ENCODE measurements at places on chromosomes 6 and 20. TPM values are rescaled to one million over a fixed set of nuclear protein-coding genes. Genes with fewer than 3 reads are reported as not detected.

- DNase-seq: no peak
Observed at GRCh38 chr6:94341173-94341572, 921.8 kb upstream of the EPHA7 start.

PDYN gene
- not detected for total RNA-seq

GRCh38 chr6:122068291-122068769, 331.1 kb upstream of the HSF2 start:
- no peak for DNase-seq

DNA sequence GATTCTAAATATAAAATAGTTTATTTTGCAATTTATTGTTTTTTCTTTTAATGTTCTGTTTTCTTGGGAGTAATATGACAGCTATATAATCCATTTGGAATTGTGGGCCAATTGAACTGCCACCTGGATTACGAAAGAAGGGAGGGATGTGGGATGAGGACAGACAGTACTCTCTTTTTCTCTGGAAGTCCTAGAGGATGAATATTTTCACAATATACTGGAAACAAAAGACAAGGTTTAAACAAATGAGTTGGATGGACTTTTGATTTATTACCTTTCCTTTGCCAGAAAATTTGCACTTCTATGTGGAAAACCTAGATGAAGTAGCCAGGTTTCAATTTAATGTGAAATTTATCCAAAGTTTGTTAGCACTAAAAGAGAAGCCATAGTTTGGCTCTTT, 325.5 kb upstream of the IMPG1 start:
- no peak for DNase-seq

DSTN gene
- 1,245 TPM for total RNA-seq

DNA sequence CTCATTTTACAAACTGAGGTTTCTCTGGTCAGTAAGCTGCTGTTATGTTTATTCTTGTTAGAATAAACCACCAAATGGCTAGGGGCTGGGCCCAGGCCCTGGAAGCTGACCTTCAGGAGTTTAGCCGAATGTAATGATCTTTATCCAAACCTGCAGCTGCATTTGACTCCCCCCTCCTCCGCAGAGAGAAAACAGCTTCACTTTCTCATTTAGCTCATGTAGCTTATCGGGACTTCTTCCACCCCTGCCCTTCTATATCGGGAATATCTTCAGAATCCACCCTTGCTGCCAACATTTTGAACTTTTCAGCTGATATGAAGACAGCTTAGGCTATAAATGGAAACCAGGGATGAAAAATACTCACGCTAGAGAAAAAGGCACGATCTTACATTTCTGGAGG, 102.6 kb downstream of the ZMYND8 start:
- no peak for DNase-seq

- DNase-seq: no peak
Observed at GRCh38 chr20:12965212-12965869, 43.4 kb upstream of the SPTLC3 start.

CCM2L gene
- 9.7 TPM for total RNA-seq

- no peak for DNase-seq
Observed at GRCh38 chr20:14334306-14334930, 3.0 kb downstream of the FLRT3 start.

- no peak for DNase-seq
Observed at GRCh38 chr20:33842346-33842745, 31.2 kb downstream of the CHMP4B start.

- DNase-seq: no peak
Observed at GRCh38 chr6:107991061-107991460, 33.1 kb upstream of the SEC63 start.

DNA sequence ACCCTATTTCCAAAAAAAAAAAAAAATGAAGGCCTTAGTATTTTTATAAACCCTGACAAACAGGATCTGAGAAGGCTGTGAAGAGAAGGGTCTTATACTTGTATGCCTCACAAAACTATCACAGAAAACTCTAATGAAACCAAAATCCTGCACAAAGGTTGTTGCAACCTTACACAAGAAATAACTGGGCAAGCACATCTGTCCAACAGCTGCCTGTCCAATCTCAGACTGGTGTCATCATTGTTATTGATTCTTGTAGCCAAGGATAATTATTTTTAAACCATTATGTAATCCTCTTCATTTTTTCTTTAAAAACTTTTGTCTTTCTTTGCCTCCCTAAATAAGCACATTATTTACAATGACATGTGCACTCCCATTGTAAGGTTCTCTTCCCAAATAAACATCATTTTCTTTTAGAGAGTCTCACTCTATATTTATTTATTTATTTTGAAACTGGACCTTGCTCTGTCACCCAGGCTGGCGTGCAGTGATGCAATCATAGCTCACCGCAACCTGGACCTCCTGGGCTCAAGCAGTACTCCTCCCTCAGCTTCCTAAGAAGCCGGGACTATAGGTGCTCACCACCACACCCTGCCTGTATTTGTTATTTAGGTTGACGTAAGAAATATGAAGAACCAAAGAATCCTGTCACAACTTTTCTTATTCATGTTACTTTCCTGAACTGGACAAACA, 697.1 kb downstream of the DOK5 start:
- no peak for DNase-seq

DNA sequence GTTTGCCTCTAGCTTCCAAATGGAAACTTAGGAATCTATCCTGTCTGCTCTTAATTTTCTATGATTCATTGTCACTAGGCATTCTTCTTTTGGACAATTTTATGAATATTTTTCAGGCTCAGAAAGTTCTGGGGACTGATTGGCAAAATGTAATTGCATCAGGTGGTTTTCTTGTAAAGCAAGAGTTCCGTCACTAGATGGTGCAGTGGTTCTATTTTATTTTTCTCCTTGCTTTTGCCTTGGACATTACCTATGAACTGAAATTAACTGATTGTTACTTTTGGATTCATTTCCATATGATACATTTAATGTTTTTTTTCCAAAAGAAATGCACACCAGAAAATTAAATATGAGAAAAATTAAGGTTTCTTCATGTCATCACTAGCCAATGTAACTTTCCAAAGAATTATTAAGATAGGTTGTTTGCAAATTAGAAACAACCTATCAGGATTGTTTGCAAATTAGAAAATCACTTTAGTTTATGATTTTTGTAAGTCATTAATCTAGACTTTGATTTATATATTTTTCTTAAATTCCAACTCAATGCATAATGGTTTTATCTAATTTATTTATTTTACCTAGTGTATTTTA, 48.0 kb downstream of the TMEM170B start:
- DNase-seq: no peak

DNA sequence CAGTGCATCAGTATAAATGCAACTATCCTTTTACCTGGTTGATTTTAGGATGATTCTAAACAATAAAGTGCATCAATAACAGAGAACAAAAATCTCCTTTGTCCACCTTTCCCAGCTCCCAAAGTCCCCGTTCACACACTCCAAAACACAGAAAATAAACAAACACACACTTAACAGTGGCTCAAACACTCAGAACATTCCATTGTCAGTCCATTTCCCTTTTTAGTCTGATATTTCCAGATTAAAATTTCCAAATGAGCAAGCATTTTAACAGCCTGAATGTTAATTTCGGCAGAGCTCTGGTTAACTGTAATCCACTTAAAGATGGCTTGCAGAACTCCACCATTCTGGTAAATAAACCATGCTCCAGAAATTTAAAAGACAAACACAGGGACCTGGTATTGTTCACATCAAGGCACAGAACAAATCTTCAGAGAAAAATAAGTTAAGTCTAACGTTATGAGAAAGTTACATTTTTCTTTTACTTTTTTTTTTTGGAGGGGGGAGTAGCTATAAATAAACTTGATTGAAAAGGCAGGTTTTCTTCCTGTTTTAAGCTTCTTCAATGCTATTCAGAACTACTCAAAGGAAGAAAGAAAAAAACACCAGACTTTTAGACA, 100.8 kb downstream of the DST start:
- no peak for DNase-seq

DNA sequence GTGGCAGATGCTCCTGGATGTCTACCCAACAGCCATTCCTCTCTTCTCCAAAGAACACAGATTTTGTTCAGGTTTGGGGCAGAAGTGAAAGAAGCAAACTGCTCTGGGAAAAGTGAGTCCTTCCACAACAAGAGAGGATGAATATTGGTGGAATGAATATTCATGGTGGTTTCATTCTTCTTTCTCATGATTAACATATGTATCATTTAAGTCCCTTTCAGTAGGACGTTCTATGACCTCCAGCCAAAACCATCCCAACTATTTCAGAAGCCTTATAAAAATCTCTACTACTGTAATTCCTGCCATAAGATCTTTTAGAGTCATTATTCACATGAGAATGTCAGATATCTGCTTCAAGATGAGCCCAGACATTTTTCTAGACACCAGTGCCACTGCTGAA, 44.4 kb downstream of the MDN1 start:
- no peak for DNase-seq

- peak; percentile 14 for DNase-seq
Observed at GRCh38 chr20:24827603-24828295, 121.3 kb upstream of the CST7 start.

DNA sequence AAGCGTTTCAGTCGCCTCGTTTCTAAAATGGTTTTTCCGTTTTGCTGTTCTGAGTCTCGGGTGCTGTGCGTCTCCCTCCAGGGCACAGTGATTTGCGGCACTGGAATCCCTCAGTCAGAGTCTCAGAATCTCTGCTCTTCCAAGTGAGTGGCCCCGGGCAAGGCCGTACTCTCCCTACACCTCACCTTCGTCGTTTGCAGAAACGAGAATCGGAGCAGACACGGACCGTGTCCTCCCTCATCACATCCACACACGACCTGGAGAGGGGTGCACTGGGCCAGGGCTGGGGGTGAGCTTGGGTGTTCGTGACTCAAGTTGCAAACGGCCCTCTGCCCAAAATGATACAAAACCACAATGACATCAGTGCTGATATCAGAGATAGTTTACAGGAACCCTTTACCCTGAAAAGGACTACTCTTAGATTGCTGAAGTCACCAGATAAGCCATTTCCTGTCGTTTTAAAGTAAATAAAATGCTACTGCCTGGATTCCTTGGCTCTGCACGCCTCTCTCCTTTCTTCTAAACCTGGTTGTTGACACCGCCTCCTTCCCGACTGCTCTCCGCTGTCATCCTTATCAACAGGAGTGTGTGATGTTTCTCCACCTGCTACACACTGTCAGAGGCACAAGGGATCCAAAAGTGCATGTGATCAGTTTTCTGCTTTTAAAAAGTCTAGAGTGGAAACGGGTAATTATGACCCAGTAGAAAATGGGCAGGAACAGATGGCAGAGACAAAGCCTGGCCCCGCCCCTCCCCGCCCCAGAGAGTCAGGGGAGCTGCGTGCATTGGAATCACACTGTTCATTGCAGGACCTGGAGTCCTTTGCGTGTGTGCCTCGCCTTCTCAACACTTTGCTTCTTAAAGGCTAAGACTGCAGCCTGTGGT, 38.4 kb downstream of the KIF25 start:
- DNase-seq: peak; percentile 79

TINAG gene
- not detected for total RNA-seq

DNA sequence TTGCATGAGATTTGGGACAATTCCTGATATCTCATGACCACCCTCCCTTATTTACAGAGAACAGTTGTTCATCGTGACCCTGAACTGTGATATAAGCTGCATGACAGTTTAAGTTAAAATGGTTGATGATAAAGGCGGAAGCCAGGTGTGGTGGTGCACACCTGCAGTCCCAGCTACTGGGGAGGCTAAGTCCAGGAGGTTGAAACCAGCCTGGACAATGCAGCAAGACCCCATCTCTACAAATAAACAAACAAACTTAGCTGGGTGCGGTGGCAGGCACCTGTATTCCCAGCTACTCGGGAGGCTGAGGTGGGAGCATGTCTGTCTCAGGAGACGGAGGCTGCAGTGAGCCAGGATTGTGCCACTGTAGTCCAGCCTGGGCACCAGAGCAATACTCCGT, 24.1 kb downstream of the COL20A1 start:
- peak; percentile 32 for DNase-seq

- no peak for DNase-seq
Observed at GRCh38 chr6:11802886-11803590, 24.4 kb upstream of the ADTRP start.

EPHA7 gene
- total RNA-seq: 0.19 TPM

GRCh38 chr20:42493001-42493400, 696.7 kb downstream of the PTPRT start:
- DNase-seq: no peak

MYB gene
- total RNA-seq: 0.23 TPM

GTF3C6 gene
- 56.6 TPM for total RNA-seq

DNA sequence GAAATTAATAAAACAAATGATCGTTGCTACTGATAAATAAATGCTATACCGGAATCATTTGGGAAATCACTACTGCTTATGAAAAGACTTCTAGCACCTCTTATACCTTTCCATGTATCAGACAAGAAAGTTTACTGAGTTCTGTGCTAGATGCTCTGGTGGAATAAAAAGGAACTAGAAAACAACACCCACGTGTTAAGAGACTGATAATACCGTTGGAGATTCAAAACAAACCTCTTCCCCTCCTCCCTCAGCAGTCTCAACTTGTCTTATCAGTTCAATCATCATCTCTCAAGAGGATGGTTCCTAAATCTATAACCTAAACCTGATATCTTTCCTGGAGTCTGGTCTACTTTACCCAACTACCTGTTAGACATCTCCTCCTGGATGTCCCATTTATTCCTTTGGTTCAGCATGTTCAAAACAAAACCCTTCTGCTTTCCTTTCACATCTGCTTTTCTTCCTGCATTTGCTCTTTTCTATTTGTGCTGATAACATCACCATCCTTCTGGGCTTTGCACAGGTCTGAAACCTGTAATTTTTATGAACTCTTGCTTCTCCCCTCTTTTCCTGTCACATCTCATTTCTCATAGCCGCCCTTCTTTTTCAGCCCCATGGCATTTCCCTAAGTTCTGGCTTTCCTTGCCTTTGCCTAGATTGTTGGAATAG, 122.2 kb downstream of the COL19A1 start:
- no peak for DNase-seq

- no peak for DNase-seq
Observed at GRCh38 chr6:116840091-116840490, 11.2 kb upstream of the GPRC6A start.

DPPA5 gene
- not detected for total RNA-seq

BFSP1 gene
- 0.67 TPM for total RNA-seq

DNA sequence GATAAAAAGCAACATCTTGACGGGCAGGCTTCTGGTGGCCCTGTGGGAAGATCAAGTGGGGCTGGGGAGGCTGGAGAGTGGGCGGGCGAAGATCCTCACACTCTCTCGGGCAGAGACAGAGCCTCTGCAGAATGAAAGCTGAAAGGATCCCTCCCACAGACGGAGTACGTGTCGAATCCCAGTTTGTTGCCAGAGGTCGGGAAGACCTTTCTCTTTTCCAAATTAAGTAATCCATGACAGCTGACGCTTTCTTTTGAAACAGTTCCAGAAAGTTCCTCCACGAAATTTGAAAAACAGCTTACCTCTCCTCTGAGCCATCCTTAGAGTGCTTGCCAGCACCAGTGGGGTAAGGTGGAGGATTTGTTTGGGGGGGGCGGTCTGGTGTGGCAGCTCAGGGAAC, 155.6 kb upstream of the SMLR1 start:
- DNase-seq: no peak
